ENCODE measurements at places on chromosomes 1 and 21.

GRCh38 chr1:24923485-24924113, 6.5 kb downstream of the RUNX3 start:
- no peak for DNase-seq

GRCh38 chr1:218763538-218763937, 410.1 kb upstream of the LYPLAL1 start:
- DNase-seq = no peak

GRCh38 chr1:81437649-81438048, 363.1 kb upstream of the ADGRL2 start:
- DNase-seq = no peak

DNA sequence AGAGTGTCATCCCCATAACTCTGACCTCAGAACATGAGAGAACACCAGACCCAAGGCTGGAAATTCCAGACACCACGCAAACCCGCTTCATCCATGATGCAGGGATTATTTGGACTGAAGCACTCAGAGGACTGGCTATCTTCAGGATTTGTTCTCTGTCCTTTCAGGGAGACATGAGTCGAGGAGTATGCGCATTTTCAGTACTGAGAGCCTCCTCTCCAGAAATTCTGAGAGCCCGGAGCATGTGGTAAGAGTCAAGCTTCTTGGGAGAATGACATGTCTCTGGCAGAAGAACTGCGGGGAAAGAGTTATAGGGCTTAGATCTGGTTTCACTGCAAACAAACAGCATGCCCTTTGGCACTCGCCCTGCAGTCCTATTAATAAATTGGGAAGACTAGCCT, 6.9 kb downstream of the LAX1 start:
- peak; percentile 60 for DNase-seq

DNA sequence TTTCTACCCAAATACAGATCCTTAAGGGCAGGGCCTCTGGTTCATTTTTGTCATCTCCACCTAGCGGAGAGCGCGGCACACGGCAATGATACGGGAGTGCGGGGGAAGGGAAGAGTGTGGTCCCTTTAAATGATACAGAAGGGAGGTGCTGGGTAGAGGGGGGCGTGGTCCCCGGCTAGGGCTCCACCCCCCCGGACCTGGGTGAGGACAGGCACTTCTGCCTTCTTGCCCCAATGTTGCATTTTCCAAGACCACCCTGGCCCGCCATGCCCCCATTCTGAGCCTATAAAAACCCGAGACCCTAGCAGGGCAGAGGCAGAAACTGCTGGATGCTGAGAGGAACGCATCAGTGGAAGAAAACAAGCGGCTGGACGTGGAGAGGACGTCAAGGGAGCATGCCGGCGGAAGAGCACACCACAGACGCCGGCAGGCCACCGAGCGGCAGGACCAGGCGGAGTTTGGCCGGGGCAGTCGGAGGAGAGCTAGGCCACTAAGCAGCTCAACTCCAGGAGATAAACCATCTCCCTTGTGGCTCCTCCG, 30.0 kb downstream of the LRRC3 start:
- peak; percentile 81 for DNase-seq

- no peak for DNase-seq
Observed at GRCh38 chr1:235426680-235427079, 59.5 kb downstream of the TBCE start.

DNA sequence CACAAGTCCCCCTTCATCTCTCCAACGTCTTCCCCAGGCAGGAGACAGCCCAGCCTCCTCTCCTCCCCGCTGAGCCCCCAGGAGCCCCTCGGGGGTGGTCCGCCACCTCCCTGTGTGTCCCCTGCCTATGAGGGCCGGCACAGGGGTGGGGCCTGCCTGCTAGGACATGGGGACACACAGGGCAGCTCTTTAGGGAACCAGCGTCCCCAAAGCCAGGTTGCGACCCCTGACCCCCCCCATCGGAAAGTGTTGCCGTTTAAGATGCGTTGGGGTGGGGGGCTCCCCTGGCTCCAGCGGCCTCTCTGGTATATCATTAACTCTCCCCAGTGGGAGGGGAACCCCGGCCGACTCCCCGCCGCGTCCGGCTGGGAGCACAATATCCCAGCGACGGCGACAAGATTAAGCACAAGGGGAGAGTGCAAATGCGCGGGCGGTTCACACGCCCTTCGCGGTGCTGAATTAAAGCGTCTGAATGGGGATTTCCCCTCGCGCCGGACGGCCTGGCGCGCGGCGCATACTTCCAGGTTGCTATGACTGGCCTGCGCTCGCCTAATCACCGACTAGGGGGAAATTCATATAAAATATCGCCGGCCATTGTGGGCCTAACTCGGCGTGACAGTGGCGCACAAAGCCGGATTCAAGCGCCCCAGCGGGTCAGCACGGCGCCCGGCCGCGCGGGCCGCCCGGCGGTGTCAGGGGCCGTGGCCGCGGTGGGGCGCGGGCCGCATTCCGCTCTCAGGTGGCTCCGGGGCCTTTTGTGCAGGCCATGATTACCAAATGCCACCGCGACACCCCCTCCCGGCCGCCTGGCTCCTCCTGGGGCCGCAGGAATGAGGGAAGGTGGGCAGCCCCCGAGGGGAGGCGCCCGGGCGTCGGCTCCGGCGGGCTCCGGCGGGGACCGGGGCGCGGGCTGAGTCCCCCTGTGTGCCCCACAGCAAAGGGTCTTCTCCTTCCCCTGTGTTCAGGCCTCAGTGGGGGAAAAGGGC, 30.9 kb downstream of the WNT3A start:
- DNase-seq = peak; percentile 57
